ENCODE measurements at places on chromosomes 11 and 22. TPM values are rescaled to one million over a fixed set of nuclear protein-coding genes. Genes with fewer than 3 reads are reported as not detected.

Gene EHD1
- polyA plus RNA-seq = 56.1 TPM

GRCh38 chr22:20436307-20436767 is 1.3 kb downstream of the SCARF2 start:
- no peak for DNase-seq

GRCh38 chr11:124760205-124760652 is 1.9 kb downstream of the ESAM start:
- DNase-seq = no peak

GRCh38 chr11:96180341-96180740 is 162.7 kb downstream of the MAML2 start:
- no peak for DNase-seq

DNA sequence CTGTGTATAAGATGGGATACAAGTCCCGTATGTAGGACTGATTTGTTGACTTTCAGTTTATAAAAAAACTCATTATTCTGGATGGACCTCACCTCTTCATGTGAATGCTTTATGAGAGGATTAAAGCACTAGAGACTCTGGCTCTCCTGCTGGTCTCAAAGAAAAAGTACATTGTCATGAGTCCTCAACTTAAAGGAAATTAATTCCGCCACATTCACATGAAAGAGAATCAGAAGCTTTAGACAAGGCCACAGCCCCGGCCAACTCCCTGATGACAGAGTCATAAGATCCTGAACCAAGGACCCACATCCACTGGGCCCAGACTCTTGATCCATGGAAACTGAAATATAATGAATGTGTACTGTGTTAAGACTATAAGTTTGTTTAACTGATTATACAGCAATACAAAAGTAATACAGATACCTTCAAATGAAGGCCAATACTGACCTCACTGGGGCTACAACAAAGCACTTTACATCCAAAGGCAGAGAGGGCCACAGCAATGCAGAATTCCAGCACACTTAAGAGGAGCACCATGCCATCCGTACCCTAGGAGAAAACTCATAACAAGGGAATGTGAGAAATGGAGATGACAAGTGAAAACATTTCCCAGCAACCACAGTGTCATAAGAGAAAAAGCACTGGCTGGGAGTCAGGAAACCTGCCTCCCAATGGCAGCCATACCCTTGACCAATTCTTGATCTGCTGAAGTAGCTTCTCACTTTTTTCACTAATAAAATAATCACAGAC is 25.4 kb upstream of the MS4A6A start:
- no peak for DNase-seq
